ENCODE measurements at places on chromosomes 3 and 15.

- DNase-seq: no peak
Measured at GRCh38 chr3:125684199-125684598, 88.9 kb upstream of the OSBPL11 start.

- DNase-seq: no peak
Measured at GRCh38 chr3:157705258-157705657, 202.0 kb upstream of the VEPH1 start.

GRCh38 chr3:128170866-128171516 lies 17.7 kb downstream of the EEFSEC start:
- no peak for DNase-seq

- DNase-seq: no peak
Measured at GRCh38 chr3:86175051-86175536, 815.9 kb downstream of the VGLL3 start.

DNA sequence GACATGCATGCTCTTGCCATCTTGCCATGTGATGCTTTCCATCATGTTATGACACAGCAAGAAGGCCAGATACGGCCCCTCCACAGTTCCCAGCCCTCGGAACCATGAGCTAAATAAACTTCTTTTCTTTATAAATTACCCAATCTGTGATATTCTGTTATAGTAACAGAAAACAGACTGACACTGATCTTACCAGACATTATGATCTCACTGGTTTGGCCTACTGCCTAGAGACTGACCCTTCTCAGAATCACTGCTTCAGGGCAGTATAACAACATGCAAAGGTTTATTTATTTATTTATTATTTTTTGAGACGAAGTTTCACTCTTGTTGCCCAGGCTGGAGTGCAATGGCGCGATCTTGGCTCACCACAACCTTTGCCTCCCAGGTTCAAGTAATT lies 14.0 kb downstream of the ZNF619 start:
- DNase-seq: no peak

DNA sequence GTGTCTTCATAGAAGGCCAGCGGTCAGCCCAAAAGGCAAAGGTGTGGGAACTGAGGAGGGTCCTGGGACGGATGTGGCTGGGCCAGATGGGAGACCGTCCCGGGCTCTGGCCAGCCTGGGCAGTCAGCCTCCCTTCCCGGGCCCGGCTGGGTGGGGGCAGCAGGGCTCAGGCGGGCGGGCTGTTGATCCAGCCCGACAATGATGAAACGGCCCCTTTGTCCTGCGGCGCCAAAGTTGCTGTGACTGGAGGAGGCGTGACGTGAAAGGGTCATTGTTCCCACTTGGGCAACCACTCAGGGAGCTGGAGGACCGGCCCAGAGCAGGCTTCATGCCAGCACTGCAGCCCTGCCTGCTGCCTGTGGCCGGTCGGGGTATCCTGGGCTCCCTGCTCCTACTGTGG lies 16.5 kb downstream of the DUSP7 start:
- DNase-seq: no peak

DNA sequence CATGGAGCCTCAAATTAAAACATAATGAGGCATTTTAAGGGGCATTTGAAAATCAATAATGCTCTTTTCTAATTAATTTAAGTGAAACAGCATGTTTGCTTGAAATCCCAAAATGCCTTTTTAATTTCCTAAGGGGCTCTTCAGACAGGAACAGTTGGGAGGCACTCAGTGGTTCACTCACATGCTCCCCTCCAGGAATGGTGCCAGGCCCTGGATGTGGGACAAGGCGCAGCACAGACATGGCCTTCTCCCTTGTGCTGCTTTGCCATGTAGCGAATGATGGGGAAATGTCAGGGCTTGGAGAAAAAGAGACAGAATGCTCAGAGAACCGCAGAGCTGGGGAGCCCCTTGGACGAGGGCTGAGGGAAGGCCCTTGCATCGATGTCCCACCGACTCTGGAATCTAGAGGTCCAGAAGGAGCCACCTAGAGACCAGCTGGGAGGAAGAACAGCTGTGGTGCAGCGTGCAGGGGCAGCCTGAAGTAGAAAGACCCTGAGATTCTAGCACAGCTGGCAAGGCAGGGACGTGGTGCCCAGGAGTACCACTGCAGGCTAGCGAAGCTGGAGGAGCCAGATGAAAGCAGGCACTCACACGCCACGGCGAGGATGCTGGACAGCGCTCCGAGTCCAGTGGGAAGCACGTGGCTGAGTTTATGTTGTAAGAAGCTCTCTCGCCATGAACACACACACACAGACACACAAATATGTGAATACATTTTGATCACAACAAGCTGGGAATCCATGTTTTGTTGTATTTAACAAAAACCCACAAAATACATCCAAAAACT lies 27.0 kb downstream of the NSMCE3 start:
- no peak for DNase-seq

DNA sequence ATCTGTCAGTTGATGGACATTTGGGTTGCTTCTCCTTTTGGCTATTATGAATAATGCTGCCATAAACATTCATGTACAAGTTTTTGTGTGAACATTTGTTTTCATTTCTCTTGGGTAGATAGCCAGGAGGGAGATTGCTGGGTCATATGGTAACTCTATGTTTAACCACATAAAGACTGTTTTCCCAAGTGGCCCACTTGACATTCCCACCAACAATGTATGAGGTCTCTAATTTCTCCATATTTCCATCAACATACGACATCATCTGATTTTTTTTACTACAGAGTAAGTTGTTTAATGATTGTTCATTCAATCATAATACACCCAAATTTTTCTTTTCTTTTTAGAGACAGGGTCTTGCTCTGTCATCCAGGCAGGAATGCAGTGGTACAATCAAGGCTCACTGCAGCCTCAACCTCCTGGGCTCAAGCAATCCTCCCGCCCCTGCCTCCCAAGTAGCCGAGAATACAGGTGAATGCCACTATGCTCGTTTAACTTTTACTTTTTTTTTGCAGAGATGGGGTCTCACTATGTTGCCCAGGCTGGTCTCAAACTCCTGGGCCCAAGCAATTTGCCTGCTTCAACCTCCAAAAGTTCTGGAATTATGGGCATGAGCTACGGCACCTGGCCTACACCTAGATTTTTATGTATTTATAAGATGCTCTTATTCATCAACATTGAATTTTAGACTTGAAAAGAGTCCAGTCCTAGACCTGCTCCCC lies 6.8 kb downstream of the IP6K1 start:
- no peak for DNase-seq

DNA sequence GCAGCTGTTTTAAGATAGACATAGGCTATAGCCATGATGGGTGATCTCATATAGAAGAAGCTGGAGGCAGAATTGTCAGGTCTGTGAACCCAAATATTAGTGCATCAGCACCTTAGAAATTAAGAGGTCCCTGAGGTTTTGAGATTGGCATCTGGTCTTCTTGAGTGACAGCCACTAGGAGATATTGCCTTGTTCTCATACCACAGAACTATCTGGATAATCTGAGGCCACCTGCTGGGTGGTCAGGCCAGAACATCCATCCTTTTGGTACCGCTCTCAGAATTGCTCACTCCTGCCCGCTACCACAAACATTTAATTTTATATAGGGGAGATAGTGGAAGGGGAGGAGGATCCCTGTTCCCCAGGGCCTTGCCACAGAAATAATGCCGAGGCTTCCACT lies 210.6 kb upstream of the ZPLD1 start:
- DNase-seq: peak; percentile 35

- DNase-seq: no peak
Measured at GRCh38 chr15:38600236-38600635, 35.6 kb upstream of the RASGRP1 start.

GRCh38 chr3:126546013-126546412 lies 12.7 kb downstream of the C3orf22 start:
- no peak for DNase-seq

GRCh38 chr3:188298585-188298984 lies 144.6 kb downstream of the LPP start:
- DNase-seq: no peak

GRCh38 chr15:90868261-90868689 lies at the start of gene FURIN:
TSS of gene FURIN (plus strand) at chr15:90868588. CDS start at chr15:90875741, 7,153 bp downstream.
- no peak for DNase-seq

DNA sequence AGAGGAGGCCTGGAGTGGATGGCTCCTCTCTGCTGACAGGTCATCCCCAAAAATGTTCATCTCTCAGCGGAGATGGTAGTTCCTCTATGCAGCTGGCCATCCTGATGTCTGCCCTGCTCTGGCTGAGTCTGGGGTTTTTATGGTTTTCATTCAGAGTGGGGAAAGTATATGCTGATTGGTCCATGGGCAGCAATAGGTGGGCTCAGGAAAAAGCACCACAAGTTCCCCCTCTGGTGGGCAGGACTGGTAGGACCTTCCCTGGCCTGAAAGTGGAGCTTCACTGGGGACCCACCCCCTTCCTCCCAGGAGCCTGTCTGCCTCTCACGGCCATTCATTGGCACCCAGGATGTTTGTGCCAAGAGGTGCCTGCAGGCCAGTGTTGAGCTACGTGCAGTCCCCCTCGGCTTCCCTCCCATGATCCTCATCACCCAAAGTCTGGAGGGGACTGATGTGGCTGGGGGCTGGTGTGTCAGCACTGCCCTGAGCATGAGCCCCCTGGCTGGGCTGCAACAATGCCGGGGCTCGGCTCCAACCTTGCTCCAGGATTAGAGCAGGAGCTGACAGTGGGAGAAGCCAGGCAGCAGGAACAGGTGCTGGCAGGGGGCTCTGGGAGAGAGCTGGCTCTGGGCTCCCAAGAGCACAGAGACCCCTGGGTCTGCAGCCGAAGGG lies 13.1 kb upstream of the BLOC1S6 start:
- peak; percentile 9 for DNase-seq

GRCh38 chr15:40894681-40895448 lies 615 bp downstream of the VPS18 start:
- peak; percentile 66 for DNase-seq

- DNase-seq: no peak
Measured at GRCh38 chr3:194296454-194297263, 54.5 kb downstream of the CPN2 start.

GRCh38 chr3:23552506-23552905 lies 253.2 kb upstream of the UBE2E1 start:
- no peak for DNase-seq

GRCh38 chr3:64290864-64291263 lies 65.6 kb upstream of the PRICKLE2 start:
- no peak for DNase-seq

DNA sequence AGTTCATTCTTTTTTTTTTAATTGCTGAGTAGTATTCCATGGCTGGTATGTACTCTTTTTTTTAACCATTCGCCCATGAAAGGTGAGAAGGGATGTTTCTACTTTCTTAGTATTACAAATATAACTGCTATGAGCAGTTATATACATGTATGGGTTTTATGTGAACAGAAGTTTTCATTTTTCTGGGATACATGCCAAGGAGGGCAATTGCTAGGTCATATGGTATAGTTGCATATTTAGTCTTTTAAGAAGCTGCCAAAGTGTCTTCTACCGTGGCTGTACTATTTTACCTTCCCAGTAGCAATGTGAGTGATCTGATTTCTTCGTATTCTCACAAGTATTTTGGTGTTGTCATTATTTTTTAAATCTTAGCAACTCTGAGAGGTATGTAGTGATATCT lies 11.2 kb upstream of the KLHL40 start:
- DNase-seq: no peak

- DNase-seq: no peak
Measured at GRCh38 chr3:140494970-140495369, 182.9 kb upstream of the TRIM42 start.

GRCh38 chr3:140242818-140243276 lies 307.9 kb downstream of the CLSTN2 start:
- DNase-seq: no peak

DNA sequence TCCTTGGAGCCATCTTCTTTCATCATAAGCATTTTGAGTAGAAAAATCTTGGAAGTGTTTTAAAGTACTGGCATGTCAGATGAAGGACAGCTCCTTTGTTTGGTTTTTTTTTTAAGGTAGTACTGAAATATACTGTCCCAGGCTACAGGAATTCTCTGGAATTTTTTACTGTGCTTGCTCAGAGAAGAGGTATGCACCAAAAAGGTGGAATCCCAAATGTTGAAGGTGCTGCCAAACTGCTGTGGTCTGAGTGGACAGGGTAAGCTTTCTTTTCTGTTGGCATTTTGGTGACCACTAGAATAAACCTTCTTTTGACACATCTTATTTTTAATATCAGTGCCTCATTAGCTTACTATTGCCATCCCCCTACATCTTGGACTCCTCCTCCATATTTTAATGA lies 7.2 kb downstream of the GNL3 start:
- DNase-seq: no peak
